ENCODE measurements at places on chromosomes 5 and 9.

DNA sequence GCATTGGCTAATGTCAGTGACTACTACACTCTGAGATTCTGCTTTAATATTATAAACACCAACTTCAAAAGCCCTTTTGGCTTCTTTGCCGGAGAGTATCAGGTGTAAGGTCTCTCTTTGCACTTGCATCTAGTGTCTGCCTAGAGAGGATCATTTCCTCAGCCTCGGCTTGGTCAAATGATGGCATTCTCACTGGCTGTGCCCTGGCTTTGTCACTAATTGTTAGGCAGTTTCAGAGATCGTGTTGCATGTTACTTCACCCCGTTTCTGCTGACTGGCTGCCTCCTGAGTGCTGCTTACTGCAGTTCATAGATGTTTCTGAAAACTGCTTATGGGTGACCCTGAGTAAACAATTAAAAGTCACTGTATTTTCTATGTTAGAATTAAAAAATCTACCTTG lies 48.8 kb downstream of the SLC1A3 start:
- no peak for DNase-seq

- DNase-seq = peak; percentile 20
Observed at GRCh38 chr5:151315998-151316597, 12.5 kb upstream of the SLC36A3 start.

- DNase-seq = no peak
Observed at GRCh38 chr5:432201-432927, 10.6 kb upstream of the EXOC3 start.

DNA sequence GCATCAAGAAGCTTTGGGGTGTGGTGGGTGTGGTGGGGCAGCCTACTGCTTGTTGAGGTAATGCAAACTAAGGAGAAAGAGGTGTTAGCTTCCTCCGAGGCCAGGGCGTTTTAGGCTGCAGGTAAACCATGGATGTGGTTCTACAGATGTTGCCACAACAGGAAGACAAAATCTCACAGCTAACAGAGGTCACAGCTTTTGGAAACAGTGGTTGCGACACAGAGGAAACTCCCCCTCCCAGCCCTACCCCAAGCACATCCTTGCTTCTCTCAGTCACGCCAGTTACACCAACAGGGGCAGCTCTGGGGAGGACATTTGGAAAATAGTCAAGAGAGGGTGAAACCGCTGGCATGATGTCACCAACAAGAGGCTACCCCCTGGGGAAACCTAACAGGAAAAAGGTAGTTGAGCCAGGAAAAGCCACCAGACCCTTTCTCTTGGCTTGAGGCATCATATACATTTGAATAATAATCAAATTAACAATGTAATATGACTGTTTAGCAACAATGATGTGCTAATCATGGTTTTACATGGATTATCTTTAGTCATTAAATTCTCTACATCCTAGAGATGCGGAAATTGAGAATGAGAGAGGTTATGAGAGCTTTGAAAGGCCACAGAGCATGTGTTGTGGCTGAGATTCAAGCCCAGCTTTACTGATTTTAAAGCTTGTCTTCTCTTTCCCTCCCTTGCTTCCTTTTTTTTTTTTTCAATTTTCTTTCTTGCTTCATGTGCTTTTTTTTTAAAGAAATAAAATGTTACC lies 82.2 kb upstream of the IL12B start:
- DNase-seq = peak; percentile 7

DNA sequence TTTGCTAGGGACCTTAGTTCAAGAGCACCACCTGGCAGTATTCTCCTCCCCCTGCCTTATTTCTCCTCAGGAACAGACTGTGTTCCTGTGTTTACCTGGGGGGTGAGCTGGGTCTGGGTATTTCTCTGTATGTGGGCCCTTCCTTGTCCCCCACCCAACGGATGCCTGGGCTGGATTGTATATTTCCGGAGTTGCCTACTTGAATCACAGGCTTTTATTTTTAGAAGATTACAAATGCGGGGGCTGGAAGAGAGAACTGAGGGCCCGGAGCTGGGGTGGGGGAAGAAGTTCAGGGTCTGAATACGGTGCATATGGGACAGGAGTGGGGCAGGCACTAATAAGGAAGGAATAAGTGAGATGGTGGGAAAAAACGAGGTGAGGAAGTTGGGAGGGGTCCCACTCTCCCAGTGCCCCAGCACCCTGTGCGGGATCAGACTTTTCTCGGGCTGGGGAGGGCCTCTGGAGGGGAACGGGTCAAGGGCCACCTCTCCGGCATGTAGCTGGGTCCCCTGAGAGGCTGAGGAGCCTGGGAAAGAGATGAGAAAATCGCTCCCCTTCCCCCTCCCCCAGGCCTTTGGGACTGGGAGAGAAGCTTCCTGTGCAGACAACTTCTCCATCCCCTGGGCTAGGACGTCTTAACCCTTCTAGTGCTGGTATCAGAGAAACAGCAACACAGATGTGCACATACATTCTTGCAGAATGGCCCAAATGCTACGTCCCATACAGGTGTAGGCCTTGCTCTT lies 42.1 kb downstream of the PCDH1 start:
- DNase-seq = no peak

GRCh38 chr5:1638658-1639400 lies 115.1 kb upstream of the LPCAT1 start:
- no peak for DNase-seq

GRCh38 chr5:175223291-175223690 lies 220.7 kb downstream of the DRD1 start:
- DNase-seq = no peak

GRCh38 chr9:90559075-90560073 lies 83.2 kb downstream of the DIRAS2 start:
- DNase-seq = no peak
